Suppressor macrophage treated with lipopolysaccharide for 1 hour (primary cell): ENCODE measurements at places on chromosomes 5 and 9.

DNA sequence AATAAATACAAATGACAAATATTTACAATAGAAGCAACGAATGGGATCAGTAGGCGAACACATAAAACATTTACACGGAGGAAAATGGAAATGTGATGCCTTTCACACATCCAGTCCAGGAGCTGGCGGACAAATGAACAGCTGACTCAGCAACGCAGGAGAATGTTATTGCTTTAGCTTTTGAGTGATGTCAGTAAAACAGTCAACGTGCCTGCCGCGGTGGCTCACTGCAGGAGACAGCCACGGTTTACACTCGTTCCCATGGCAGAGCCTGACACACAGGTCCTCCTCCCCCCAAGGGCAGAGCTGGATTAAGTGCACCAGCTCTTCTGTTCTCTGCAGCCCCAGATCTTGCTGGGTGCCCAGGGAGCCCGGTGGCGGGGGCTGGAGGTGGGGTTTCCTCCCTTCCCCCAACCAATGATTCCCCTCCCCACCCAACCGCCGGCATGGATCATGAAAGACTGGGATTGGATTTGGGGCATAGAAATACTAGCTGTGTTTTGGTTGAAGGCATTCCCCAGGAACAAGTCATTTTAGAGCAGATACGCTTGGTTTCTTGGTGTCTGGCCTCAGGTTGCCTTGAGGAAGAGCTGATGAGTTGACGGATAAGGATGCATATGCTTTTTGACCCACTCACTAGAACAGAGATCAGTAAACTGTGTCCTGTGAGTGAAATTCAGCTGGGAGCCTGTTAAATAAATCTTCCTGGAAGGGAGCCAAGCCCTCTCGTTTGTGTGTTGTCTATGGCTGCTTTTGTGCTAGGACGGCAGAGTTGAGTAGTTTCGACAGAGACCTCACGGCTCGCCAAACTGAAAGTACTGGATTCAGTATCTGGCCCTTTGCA is 12.5 kb downstream of the STC2 start:
- no peak for DNase-seq

GRCh38 chr9:15289603-15290002 is 17.4 kb downstream of the TTC39B start:
- no peak for DNase-seq

DNA sequence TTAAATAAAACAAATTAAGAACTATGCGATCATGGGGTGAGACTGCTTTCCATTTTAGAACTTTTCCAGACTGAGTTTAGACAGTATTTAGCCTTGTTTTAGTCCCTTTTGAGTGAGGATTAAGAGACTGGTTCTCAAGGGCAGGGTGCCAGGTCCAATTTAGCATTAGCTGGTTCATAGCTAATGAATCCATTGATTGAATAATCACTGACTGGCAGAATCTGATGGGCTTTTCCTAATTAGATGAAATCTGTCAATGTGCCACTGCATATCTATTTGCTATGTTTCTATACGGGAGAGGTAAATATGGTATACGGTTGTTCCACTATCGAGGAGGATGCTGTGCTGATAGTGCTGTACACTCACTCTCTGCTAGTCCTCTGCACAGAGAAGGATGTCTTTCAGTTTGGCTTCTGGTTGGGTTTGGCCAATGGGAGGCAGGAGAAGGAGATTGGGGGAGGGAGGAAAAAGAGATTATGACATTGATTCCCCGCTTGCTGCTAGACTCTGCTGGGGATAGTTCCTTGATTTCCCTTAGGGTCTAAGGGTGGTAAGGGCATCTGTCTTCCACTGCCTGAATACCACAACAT is 496.6 kb downstream of the CTNND2 start:
- no peak for DNase-seq

GRCh38 chr5:32942225-32942989 is 231.3 kb downstream of the NPR3 start:
- peak; percentile 56 for DNase-seq

GRCh38 chr9:126456441-126457174 is 130.0 kb downstream of the MVB12B start:
- no peak for DNase-seq

DNA sequence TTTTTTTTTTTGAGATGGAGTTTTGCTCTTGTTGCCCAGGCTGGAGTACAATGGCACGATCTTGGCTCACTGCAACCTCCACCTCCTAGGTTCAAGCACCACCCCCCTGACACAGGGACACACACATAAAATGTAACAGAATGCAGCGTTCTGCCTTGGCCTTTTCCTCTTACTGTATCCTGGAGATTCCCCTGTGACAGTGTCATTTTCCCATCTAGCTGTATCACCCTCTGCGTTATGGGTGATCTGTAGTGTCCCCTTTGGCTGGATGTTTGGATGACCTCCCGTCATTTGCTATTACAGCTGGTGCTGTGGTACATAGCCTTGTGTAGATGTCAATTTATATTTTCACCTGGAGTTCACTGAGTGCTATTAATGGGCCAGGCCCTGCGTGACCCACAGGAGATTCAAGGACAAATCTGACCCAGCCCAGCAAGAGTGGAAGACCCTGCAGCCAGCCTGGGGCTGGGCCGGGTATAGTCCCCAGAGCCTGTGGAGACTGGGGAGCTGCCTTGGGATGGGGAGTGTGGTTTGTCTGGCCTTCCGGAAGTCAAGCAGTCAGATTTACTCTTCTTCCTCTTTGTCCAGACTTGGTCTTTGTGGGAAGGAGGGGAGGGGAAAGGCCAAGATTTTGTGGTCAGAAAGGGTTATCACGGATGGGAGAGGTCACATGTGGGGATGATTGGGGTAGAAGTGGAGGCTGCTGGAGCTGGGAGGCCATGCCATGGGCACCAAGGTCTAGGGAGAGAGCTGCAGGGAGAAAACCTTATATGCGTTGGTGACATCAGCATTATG is 43.6 kb downstream of the ERGIC1 start:
- DNase-seq: peak; percentile 89

GRCh38 chr9:126532489-126532888 is 81.2 kb upstream of the LMX1B start:
- DNase-seq: no peak

GRCh38 chr9:19967216-19967887 is 178.5 kb upstream of the SLC24A2 start:
- DNase-seq: no peak

GRCh38 chr9:126965541-126966428 is 51.2 kb downstream of the RALGPS1 start:
- peak; percentile 53 for DNase-seq

DNA sequence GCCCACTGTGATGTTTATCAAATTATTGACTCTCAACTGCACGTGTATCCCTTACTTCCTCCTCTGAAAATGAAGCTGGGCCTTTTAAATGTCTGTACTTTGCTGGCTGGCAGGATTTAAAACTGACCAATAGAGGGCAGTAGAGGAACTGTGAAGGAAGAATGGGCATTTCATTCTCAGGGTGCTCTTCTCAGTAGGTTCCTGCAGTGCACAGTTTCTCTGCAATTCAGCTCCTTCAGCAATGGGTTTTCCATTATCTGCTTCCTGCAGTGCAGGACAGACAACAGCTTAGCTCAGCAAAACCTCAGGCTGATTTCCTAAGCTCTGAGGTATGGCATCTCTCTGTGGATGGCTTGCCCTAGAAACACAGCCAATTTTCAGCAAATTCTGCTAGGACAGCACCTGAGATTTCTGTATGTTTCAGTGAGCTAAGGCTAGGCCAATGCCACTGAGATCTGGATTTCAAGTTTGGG is 298.4 kb upstream of the PRDM9 start:
- DNase-seq: peak; percentile 55

DNA sequence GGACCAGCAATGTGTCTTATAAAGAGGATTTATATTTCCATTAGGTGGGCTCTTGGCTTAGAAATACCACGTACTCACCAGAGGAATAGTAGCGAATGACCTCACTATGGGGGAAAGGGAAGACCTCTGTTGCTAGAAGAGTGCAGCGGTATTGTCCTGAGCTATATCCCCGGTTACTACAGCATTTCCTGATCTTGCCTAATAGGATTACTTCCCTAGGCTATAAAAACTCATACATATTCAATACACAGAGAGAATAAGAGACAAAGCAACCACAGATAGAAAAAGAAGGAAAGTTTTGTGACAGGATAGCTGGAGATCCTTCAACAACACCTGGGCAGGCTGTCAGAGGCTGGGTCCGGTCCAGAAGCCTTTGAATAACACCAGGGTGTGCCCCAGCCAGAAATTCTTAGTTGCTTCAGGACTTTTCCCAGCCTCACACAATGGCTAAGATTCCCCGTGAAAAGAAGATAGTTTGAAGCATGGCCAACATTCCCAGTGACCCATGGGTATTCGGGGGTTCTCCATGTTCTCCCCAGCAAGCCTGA is 85.4 kb downstream of the TRIM36 start:
- no peak for DNase-seq

GRCh38 chr5:30866142-30866541 is 327.3 kb upstream of the CDH6 start:
- DNase-seq: no peak

DNA sequence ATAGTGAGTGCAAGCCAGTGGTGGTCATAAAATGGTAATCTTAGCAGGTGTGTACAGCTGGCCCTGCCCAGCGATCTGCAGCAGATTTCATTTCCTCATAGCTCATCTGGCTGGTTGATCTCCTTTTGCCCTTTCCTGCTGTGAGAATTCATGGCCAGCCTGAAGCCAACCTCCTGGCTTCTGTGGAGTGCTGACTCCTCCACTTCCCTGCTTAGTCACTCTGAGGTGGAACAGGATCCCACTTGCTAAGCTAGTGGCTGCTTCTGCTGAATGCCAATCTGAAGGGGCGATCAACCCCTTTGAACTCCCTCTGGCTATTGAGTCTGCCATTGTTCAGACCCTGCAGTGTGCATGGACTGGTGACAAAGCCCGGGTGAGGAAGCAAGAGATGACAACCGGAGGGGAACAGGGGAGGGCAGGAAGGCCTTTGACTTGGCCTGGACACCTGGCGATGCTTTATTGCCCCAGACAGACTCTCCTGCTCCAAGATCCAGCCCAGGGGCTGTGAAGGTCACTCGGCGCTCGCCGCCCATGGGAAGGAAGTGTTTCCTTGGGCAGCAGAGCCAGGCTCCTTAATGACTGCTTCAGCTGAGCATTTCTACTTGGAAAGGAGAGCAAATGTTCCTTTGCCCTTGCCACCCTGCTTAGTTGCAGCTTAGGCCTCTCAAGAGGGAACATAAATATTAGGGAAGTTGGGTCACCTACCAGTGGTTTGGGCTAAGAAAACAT is 341.1 kb downstream of the ZSWIM6 start:
- DNase-seq: peak; percentile 24
